Glutamatergic neuron (in vitro differentiated cells): ENCODE measurements at places on chromosomes 12 and 14.

- DNase-seq: no peak
These were observed 151.4 kb downstream of the MED13L start for GRCh38 chr12:116125956-116126566.

DNA sequence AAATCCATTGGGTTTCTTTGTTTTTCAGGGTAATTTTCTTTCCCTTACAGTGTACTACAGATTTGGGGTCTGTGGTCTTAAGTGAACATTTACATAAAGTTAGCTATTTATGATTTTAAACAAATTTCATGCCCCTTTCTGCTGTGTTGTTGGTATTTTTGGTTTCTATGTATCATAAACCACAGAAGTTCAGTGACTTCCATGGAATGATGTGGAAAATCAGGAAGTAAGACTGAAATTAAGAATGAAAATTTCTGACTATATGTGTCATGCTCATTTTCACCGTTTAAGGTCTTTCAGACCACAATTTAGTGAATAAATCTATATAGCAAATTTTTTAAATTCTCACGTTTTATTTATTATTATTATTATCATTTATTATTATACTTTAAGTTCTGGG, 31.7 kb downstream of the ETV6 start:
- no peak for DNase-seq

DNA sequence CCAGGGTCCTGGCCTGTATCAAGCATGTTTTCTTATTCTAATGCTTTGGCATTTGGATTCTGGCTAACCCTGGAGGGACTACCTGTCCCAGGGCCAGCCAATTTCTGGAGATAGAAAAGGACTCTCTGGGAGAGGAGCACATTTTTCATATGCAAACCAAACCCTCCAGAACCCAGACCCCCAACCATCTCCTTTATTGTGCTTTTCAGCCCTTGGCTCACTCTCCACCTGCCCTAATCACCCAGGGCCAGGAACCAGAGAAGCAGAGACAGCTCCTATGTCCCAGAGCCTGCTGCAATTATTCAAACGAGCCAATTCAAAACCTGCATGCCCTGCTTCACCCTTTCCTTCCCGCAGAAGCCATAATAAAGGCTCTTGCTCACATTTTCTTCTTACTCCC, 23.8 kb downstream of the HSPB8 start:
- no peak for DNase-seq

DNA sequence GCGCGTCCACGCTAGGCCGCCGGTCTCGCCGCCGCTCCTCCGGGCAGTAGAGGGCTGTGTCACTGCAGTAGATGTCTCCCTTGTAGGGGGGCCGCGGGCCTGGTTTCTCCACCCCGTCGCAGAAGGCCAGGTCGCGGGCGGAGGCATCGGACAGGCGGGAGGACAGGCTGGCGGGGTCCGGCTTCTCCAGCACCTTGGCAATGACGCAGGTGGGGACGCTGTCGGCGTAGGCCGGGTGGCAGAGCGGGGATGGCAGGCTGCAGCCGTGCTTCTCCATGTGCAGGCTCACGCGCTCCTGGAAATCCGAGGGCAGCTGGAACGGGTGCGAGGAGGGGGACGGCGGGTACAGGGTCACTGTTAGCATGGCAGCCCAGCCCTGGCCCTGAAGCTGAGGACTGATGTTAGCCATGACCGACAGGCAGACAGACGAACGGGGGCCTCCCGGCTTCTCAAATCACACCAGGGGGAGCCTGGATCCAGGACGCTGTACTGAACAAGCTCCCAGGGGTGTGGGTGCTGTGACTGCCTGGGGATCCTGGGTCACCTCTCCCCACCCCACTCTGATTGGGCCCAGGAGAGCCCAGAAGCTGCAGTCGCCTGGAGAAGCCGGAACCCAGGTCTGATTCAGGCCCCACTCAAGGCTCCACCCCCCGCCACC, 48.1 kb downstream of the BEGAIN start:
- DNase-seq: peak; percentile 12

DNA sequence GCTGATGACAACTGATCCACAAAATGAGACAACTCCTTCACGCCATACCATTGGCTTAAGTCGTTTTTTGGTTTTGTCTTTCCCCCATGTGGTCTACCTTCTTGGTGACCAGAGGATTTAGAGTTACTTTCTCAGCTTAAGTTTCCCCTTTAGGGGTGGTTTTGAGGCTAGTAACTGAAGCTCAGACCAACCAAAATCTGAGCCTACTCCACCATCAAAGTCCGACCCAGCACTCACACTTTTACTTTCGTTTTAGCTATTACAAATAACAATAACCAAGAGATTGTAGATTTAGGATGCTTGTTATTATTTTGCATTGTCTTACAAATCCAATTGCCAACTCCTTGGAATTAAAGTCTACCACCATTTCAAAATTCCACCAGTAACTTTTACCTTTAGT, 130.6 kb upstream of the MDM1 start:
- DNase-seq: no peak

DNA sequence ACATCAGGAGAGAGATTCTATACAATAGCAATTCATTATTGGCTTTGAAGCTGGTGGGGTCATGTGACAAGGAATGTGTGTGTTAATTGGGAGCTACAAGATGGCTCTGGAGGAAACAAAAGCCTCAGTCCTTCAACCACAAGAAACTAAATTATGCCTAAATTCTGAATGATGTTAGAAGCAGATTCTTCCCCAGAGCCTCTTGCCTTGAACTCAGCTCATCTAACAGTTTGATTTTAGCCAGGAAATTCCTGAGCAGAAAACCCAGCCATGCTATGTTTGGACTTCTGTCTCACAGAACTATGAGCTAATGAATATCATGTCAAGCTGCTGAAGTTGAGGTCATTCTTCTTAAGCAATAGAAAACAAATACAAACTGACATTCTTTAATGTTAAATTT, 274.7 kb downstream of the SLC6A15 start:
- no peak for DNase-seq

GRCh38 chr14:95095996-95096395, 61.3 kb downstream of the DICER1 start:
- DNase-seq: no peak
